Left renal pelvis (tissue), 4 donors: ENCODE measurements at places on chromosomes 7 and 10.

DNA sequence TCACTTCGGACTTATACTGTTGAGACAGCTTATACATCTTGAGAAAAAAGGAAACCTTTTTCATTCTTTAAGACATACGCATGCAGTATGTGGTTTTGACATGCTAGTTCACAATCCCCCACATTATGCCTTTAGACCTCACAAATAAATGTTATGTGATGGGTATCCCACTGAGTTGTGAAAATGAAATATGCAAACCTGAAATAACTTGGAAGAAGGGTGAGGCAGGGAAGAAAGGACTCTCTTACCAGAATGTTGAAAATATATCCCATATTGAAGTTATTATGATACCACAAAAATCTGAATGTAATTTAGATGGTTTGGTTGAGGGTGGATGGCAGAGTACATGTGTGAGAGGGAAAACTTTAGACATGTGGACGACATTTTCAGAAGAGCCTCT is 379.8 kb downstream of the BBS9 start:
- DNase-seq, result no peak

DNA sequence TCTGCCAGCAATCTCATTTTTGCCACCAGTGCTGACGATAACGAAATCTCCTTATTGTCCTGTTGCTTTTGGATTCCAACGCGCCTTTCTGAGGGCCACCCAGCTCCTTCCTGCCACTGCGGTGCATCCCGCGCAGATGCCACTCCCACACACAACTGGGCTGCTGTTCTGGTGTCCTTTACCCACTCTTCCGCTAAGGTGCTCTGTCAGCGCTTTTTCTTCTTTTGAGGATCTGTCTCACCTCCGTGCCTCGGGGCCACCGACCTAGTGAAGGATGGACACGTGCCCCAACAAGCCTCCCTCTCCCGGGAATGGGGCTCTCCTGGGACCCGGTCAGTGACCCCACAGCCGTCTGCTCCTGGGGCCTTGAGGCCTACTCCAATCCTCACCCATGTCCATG is 314.3 kb upstream of the COBL start:
- no peak for DNase-seq

DNA sequence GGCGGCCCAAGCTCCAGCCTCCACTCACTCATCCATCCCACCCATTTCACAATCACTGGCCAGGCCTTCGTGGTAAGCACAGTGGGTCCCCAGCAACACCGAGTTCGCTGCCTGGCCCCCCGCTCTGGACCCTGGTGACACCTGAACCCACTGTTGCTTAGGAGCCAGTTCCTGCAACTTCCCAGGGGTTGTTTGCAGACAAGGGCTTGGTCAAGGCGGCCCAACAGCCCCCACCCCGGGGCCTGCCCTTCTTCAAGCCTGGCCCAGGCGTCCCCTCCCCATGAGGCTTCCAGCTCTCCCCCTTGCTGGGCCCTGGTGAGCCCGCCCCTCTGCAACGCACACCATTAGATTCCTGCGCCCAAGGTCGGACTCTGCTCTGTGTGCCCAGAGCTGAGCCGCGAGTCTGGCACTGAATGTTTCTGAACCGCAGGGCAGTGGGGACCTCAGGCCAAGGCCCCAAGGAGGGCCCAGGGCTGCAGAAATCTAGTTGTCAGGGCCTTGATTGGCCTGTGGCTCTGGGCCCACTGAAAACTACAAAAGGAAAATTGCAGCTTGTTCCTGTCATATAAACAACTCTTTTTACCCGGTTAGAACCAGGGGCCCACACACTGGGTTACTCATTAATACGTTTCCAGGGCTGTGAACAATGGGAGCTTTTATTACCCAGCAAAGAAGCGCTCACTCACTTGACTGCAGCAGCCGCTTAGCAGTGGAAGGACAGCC is 2.1 kb upstream of the COX19 start:
- DNase-seq, result no peak

DNA sequence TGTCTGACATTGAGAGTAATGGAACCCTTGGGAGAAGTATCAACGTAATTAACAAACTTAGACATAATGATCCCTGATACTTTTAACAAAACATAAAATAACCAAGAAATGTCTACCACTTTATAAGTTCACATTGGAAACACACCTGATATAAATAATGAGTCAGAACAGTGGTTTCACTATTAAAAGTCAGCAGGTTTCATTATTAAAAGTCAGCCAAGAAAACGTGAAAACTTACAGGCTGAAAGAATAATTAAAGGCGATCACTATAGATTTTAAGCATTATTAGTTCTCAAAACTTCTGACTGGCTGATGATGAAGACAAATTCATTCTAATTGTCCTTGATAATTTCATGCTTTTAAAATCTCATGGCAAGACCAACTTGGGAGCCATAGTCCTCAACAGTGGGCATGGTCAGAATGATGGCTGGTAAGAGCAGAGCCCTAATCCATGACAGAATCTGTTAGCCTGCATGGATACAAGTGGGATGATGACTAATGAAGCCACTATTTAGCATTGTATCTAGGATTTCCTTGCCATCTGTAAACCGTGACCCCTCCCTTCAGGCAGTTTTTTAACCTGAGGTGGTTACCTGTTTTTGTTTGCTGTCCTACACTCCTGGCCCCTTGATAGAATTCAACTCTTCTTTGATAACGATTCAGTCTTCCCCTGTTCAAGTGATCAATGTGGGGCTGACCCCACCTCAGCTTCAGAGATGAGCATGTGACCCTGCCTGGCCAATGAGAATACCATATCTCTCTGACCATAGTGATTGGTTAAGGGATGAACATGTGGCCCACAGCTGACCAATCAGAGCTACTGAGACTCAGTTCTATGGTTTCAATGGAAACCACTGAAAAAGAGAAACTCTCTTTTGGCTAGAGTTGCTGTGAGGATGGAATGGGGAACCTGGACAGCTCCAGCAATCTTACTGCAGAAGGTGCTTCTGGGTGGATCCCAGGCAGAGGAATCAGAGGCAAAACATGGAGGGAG is 151.0 kb downstream of the PLPP4 start:
- no peak for DNase-seq

DNA sequence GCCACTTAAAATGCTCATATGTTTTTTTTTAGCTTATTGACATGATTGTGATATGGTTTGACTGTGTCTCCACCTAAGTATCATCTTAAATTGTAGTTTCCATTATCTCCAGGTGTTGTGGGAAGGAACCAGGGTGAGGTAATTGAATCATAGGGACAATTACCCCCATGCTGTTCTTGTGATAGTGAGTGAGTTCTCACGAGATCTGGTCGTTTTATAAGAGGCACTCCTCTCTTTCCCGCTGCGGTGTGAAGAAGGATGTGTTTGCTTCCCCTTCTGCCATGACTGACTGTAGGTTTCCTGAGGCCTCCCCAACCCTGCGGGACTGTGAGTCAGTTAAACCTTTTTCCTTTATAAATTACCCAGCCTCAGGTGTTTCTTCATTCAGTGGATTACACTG is 80.5 kb upstream of the ETV1 start:
- DNase-seq, result no peak
